Aorta (tissue), 5 donors: ENCODE measurements at places on chromosomes 1 and 21. TPM values are rescaled to one million over a fixed set of nuclear protein-coding genes. Genes with fewer than 3 reads are reported as not detected.

PLEKHM2 gene
- 81.4 TPM for total RNA-seq

S100B gene
- total RNA-seq = 6.1 TPM

ATP6V1G3 gene
- not detected for total RNA-seq

DNA sequence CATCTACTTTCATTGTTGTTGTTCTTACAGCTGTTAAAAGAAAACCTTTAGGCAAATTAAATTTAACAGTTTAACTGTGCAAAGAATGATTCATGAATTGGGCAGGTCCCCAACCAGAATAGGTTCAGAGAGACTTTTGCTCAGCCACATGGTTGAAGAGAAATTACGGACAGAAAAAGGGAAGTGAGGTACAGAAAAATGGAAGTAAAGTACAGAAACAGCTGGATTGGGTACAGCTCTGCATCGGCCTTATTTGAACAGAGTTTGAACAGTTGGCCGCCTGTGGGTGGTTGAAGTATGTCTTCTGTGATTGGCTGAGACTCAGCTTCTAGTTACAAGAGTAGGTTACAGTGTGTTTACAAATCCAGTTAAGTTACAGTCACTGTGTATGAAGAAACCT lies 210.1 kb downstream of the FGGY start:
- no peaks in the 10 kb centered on the region for H3K4me1 ChIP-seq
- no peaks in the 10 kb centered on the region for H3K36me3 ChIP-seq
- DNase-seq = no peak
- no peak overlapping the region for H3K27ac ChIP-seq

SPRR2F gene
- total RNA-seq = not detected

DNA sequence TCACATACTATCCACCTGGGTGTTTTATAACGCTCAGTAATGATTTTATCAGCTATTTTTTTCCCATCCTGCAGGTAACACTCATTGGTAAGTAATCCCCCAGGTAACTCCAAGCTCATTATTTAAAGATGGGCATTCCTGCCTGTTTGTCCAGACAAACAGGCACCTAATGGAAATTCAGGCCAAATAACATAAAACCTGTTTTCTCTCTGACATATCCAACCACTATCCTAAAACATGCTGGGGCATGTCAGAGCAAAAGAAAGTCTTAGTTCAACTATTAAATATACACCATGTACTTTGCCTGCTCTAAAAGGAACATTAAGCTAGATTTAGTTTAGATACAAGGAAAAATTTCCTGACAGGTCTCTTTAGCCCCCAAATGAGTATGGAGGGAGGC lies 987.7 kb downstream of the TTLL7 start:
- no peak overlapping the region for H3K4me3 ChIP-seq
- no peaks in the 10 kb centered on the region for H3K4me1 ChIP-seq
- no peaks in the 10 kb centered on the region for H3K27me3 ChIP-seq
- H3K27ac ChIP-seq = no peak overlapping the region
- DNase-seq = no peak
- no peaks in the 10 kb centered on the region for H3K36me3 ChIP-seq

LCE2C gene
- total RNA-seq = not detected

GRCh38 chr1:48678710-48679505 lies 97.8 kb downstream of the BEND5 start:
- no peaks in the 10 kb centered on the region for H3K27me3 ChIP-seq
- no peak overlapping the region for H3K27ac ChIP-seq
- H3K4me3 ChIP-seq = no peak overlapping the region
- no peaks in the 10 kb centered on the region for H3K36me3 ChIP-seq
- H3K4me1 ChIP-seq = peaks cover 7% of the 10 kb centered on the region

BTBD19 gene
- 41.1 TPM for total RNA-seq

DNA sequence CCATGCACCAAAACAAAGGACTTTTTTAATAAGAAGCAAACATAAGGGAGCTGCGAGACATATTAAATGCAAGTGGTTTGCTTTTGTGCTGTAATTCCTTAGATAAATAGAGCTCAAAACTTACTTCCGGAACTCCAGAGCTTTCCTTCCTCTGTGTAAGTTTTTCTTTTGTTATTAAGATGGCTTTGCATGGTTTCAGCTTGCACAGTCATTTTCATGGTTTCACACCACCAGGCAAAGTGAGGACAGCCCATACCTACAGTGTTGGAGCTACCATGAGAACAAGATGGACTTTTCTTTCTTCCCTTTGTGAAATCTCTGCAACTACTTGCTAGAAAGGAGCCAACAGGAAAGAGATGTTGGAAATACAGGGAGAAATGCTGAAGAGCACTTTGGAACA lies 368.0 kb downstream of the SETD4 start:
- H3K4me1 ChIP-seq = no peaks in the 10 kb centered on the region
- H3K27me3 ChIP-seq = no peaks in the 10 kb centered on the region
- H3K4me3 ChIP-seq = no peak overlapping the region
- DNase-seq = no peak

FAAH gene
- 9.6 TPM for total RNA-seq

CEPT1 gene
- 41.3 TPM for total RNA-seq

PLEKHN1 gene
- 0.52 TPM for total RNA-seq

DNA sequence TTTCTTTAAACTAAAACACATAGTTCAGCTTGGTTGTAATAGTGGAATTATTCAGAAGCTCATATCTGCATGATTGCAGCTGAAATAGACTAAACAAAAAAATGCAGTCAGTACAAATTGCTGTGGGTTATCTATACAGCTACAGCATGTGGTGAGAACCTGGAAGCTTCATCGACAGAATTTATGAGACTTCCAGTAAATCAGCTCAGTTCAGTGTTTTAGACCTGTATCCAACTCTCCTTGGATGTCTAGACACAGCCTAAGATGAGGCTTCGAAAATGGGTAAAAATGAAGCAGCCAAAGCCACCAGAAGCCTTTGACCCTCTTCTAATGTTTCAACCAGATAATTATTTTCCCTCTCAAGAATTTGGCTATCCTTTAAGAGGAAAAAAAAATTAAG lies 127.1 kb upstream of the C1orf105 start:
- no peak overlapping the region for H3K27ac ChIP-seq
- no peak overlapping the region for H3K4me3 ChIP-seq
- H3K27me3 ChIP-seq = no peaks in the 10 kb centered on the region
- no peaks in the 10 kb centered on the region for H3K4me1 ChIP-seq
- DNase-seq = no peak

DNA sequence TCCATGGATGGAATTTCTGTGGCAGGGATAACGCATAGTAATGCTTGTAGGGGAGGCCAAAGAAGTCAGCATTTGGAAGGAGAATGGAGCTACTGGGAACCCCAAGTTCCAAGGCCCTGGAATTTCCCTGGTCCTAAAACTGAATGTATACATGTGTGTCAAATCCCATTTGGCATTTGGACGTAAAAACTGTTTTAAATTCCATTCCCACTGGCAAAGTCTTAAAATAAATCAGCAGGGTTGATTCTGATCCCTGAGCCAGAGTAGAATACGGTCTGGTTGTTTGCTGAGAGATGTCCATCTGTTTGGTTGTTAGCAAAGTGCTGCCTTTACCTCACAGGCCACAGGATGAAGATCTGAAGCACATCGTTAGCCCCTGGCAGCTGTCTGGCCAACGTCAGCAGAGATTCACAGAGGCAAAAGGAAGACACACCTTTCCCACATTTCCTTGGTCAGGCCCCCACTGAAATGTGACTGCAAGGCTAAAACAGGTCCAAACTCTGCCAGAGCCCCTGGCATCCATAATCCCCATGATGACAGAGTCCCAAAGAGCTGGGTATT lies 62.2 kb downstream of the GORAB start:
- H3K27me3 ChIP-seq = no peaks in the 10 kb centered on the region
- no peaks in the 10 kb centered on the region for H3K36me3 ChIP-seq
- H3K4me3 ChIP-seq = no peak overlapping the region
- DNase-seq = no peak
- no peak overlapping the region for H3K27ac ChIP-seq

C4BPA gene
- total RNA-seq = 0.33 TPM

SLC50A1 gene
- total RNA-seq = 26.8 TPM

IFI44L gene
- total RNA-seq = 42.2 TPM

- no peak overlapping the region for H3K4me3 ChIP-seq
- no peaks in the 10 kb centered on the region for H3K36me3 ChIP-seq
- H3K27me3 ChIP-seq = no peaks in the 10 kb centered on the region
- H3K4me1 ChIP-seq = no peaks in the 10 kb centered on the region
- DNase-seq = no peak
These were observed 16.6 kb downstream of the ACTN2 start for GRCh38 chr1:236702791-236703394.

TENT5C gene
- 17.7 TPM for total RNA-seq

- DNase-seq = no peak
- no peak overlapping the region for H3K4me3 ChIP-seq
- no peak overlapping the region for H3K27ac ChIP-seq
- H3K27me3 ChIP-seq = no peaks in the 10 kb centered on the region
- H3K4me1 ChIP-seq = no peaks in the 10 kb centered on the region
These were observed 36.3 kb upstream of the CLIC4 start for GRCh38 chr1:24708938-24709337.

DNA sequence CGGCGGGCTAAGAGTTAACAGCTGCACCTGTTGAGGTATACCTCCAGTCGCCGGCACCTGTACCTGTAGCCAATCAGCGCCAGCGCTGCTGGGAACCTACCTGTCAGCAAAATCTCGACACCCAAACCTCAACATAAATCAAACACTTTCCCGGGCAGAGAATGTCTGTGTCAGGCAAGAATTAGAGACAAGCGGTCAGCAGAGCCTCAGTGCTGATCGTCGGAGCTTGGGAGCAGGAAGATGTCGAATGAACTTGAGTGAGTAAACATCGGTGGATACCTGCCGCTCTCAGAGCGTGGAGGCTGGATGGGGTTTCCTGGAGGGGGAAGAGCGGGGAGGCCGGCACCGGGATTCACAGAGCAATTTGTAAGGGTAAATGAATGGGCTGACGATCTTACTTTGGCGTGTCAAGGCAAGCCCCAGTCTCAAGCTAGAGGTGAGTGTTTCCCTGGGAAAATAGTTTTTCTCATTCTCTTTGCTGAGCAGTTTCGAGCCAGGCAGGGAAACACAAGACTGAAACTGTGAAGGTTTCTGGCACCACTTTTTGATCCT lies at the start of gene GRHL3:
Gene GRHL3, plus strand, starts transcription at position 46 of the 552 bp plus-strand sequence. Its CDS starts 195 bp downstream, at position 241.
- no peaks in the 10 kb centered on the region for H3K27me3 ChIP-seq
- H3K27ac ChIP-seq = no peak within 1 kb of the TSS
- H3K4me1 ChIP-seq = no peaks in the 10 kb centered on the region
- DNase-seq = no peak
- no peak within 1 kb of the TSS for H3K4me3 ChIP-seq

NBPF10 gene
- 4.8 TPM for total RNA-seq

DNA sequence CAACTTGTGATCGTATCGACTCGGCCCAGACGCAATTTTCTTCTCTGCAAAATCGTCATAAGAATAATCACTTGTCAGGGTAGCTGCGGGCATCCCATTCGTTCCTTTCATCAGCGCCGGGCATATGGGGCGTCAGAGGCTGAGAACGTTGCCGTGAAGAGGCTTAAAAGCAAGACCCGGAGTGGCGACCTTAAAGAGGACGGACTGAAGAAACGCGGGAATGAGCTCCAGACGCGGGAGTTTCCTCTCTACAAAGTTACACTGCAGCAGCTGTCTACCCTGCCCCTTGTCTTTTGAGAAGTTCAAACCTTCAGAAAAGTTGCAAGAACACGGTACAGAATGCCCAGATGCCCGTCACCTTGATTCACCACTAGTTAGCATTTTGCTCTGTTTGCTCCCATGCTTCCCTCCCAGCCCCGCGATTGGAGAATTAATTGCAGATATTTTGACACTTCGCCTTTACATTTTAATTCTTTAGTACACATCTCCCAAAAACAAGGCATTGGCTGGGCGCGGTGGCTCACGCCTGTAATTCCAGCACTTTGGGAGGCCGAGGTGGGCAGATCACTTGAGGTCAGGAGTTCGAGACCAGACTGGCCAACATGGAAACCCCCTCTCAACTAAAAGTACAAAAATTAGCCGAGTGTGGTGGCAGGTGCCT lies 967 bp downstream of the CENPS start:
- peak overlapping the region; percentile 38 for H3K4me3 ChIP-seq
- H3K4me1 ChIP-seq = no peaks in the 10 kb centered on the region
- no peaks in the 10 kb centered on the region for H3K27me3 ChIP-seq
- DNase-seq = no peak
- H3K36me3 ChIP-seq = no peaks in the 10 kb centered on the region
- H3K27ac ChIP-seq = no peak overlapping the region

DNA sequence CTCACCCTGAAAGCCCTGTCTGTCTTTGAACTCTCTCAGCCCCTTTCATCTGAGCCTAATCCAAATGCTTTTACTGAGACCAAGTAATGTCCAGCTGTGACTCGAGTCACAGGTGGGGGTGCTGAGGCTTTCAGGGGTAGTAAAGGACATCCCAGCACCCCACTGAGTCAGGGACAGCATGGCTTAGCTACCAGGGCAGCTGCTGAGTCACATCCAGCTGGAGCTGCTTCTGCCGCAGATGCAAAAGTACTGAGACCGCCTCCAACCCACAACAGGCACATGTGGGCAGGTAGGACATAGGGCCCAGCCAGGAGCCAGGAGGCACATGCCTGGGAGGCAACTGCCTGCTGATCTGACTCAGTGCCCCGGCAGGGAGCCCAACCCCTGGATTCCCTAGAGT lies 6.7 kb upstream of the VSIG8 start:
- H3K27me3 ChIP-seq = no peaks in the 10 kb centered on the region
- no peaks in the 10 kb centered on the region for H3K4me1 ChIP-seq
- no peaks in the 10 kb centered on the region for H3K36me3 ChIP-seq
- no peak overlapping the region for H3K4me3 ChIP-seq
- DNase-seq = no peak

- DNase-seq = no peak
- H3K4me3 ChIP-seq = no peak overlapping the region
- no peaks in the 10 kb centered on the region for H3K4me1 ChIP-seq
- H3K27me3 ChIP-seq = no peaks in the 10 kb centered on the region
- H3K36me3 ChIP-seq = no peaks in the 10 kb centered on the region
These were observed 27.2 kb upstream of the ITLN2 start for GRCh38 chr1:160981584-160982411.

- no peaks in the 10 kb centered on the region for H3K36me3 ChIP-seq
- DNase-seq = no peak
- H3K4me3 ChIP-seq = no peak overlapping the region
- H3K4me1 ChIP-seq = no peaks in the 10 kb centered on the region
- no peak overlapping the region for H3K27ac ChIP-seq
- no peaks in the 10 kb centered on the region for H3K27me3 ChIP-seq
These were observed 6.0 kb upstream of the DNMT3L start for GRCh38 chr21:44267655-44268142.

- H3K4me3 ChIP-seq = no peak overlapping the region
- no peaks in the 10 kb centered on the region for H3K27me3 ChIP-seq
- peaks cover 13% of the 10 kb centered on the region for H3K4me1 ChIP-seq
- no peak for DNase-seq
- no peak overlapping the region for H3K27ac ChIP-seq
- no peaks in the 10 kb centered on the region for H3K36me3 ChIP-seq
These were observed 51.2 kb upstream of the NFASC start for GRCh38 chr1:204819495-204819894.

- H3K36me3 ChIP-seq = no peaks in the 10 kb centered on the region
- no peaks in the 10 kb centered on the region for H3K4me1 ChIP-seq
- no peak for DNase-seq
- H3K27me3 ChIP-seq = no peaks in the 10 kb centered on the region
These were observed 17.2 kb upstream of the PTAFR start for GRCh38 chr1:28193701-28194161.
